Nucleus accumbens (tissue), 56 donors: ENCODE measurements at places on chromosomes 2 and 18.

GRCh38 chr2:162198239-162198638, 45.0 kb downstream of the FAP start:
- DNase-seq: no peak

DNA sequence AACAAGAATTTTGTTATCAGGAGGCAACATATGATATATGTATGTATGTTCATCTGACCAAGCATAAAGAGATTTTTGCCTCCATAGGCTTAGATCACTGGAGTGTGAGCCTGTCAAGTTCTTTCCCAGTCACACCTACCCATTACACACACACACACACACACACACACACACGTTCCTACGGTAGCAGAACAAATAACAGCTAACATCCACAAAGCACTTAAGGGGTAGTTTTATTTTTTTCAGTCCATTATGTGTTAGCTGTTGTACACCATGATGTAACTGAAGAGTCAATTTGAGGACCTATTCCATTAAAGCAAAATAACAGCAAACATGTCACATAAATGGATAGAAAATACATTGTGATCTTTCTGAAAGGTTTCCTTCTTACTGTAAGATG, 39.5 kb downstream of the UGP2 start:
- no peak for DNase-seq

DNA sequence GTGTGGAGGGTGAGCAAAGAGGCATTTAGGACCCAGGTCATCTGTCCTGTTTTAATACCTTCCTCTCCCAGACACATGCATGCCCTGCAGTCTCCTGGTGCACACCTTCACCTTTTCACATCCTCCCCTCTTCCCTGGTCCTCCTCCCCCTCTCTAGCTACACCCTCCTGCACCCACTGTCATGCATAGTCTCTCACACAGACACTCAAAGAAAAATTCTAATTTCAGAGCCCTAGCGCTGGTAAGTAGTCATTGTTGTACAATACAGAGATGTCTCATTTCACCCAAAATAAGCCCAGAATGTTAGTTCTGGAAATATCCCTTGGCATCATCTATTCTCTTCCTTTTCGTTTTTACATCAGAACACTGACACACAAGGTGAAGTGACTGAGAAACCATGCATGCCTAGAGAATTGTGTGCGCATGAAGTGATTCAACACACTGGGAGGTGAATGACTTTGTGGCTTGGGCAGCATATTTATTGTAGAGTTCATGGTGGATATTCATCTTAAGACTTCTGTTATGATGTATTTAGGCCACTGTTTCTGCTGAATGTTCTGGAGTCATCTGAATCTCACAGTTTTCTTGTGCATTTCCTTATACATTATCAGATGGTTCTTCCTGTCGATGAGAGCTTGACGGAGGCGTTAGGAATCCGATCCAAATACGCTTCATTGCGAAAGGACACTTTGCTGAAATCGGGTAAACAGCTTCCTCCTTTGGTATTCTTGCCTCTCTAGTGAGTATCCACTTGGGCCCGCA, 69.9 kb downstream of the COA5 start:
- peak; percentile 27 for DNase-seq

GRCh38 chr2:100267751-100268150, 54.5 kb downstream of the LONRF2 start:
- no peak for DNase-seq

DNA sequence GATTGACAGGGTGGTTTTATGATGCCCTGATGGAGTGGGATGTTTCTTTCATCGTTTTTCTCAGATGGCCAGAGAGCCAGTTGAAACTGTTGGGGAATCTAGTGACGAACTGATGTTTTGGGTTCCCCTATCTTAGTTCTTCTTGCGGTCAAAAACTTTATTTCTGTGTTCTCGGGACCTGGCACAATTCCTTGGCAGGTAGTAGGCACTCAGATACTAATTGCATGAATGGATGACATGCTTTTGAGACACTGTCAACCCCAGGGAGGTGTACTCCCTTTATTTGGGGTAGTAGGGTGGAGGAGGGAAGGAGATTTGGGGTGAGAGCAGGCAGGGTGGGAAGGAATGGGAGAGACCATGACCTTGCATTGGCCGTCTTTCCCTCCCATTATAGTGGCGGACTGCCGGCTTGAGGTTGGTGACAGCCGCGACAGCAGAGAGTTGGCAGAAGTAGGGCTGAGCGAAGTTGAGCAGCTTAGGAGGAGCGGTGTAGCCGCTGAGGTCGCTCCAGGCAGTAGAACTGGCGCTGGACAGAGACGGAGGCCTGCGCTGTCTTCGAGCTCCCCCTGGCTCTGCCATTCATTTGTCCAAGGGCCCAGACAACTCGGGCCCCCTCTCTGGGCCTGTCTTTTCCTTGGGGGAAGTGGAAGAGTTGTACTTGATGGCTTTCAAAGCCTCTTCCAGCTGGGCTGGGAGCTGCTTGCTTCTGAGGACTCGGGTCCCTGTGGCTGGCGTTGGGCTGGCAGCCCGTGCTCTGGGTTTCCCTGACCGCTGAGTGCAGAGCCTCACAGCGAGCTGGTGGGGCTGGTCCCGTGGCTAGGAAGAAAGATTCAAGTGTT, 2.6 kb downstream of the TET3 start:
- DNase-seq: peak; percentile 42

DNA sequence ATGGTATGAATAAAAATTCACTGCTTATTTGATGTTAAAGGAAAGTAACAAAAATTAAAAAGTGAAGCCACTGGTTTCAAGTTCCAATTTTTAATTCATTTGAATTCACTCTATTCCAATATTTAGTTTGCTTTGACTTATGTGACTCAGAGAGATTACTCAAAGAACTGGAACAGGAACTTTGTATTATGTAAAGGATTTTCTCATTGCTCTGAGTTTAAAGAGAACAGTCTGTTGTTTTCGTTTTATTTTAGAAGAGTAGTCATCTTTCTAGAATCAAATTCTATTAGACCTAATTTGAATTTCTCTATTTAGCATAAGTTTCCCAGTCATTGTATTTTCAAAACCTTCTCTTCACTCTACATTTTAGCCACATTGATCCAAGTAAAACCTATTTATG, 300.1 kb upstream of the SLC8A1 start:
- DNase-seq: no peak

DNA sequence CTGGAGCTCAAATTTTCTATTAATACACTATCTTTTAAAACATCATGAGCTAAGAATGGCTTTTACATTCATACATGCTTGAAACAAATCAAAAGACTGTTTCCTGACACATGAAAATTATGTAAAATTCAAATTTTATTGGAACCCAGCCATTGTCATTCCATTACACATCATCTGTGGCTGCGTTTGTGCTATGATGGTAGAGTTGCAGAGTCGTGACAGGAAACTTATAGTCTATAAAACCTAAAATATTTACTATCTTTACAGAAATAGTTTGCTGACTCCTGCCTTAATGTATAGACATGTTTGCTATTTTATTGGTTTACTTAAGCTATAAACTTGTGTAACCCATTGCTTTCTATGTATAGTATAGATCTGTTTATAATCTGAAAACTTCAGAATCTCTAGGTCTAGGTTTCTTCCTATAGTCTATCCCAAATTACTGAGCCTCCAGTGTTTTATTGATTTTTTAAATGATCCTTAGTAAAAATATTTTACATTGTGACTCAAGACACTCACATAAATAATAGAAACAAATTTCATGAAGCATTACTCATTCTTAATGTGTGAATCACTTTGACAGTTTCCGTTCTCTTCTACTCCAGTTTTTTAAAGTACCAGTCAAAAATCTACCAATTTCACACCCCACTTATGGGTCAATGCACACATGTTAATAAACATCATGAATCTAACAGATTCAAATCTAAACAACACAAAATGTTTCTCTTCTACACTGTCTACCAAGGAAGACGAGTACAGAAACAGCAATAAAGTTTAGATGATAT, 26.4 kb upstream of the MRPL19 start:
- DNase-seq: no peak

GRCh38 chr2:46010223-46010924, 286.8 kb upstream of the EPAS1 start:
- DNase-seq: no peak
